ENCODE measurements at places on chromosomes 2 and 18. TPM values are rescaled to one million over a fixed set of nuclear protein-coding genes. Genes with fewer than 3 reads are reported as not detected.

DNA sequence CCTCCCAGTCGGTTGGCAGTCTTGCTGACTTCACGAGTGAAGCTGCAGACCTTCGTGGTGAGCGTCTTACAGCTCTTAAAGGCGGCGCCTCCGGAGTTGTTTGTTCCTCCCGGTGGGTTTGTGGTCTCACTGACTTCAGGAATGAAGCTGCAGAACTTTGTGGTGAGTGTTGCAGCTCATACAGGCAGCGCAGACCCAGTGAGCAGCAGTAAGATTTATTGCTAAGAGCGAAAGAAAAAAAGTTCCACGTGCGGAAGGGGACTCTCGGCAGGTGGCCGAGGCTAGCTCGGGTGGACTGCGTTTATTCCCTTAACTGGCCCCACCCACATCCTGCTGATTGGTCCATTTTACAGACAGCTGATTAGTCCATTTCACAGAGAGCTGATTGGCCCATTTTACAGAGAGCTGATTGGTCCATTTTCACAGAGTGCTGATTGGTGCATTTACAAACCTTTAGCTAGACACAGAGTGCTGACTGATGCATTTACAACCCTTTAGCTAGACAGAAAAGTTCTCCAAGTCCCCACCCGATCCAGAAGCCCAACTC, 240.3 kb downstream of the LRATD1 start:
- H3K27me3 ChIP-seq = no peaks in the 10 kb centered on the region
- no peak overlapping the region for H3K4me3 ChIP-seq
- no peaks in the 10 kb centered on the region for H3K36me3 ChIP-seq
- H3K4me1 ChIP-seq = no peaks in the 10 kb centered on the region

DNA sequence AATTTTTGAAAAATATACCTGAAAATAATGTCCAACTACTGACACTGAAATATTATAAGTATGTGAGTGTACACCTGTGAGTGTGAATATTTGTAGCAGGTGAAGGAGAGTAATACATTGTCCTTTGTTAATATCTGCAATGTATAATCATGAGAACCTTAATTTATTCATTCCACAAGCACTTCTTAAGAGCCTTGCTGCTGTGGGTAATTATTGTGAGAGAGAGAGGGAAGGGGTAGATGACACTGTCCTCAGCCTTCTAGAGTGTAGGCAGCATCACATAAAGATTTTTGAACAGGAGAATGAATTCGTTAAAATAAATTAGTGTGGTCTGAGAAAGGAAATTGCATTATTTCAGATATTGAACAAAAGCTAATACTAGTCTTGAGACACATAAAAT, 157.2 kb downstream of the MAP2 start:
- no peaks in the 10 kb centered on the region for H3K36me3 ChIP-seq
- H3K4me3 ChIP-seq = no peak overlapping the region
- no peaks in the 10 kb centered on the region for H3K27me3 ChIP-seq
- peaks cover 9% of the 10 kb centered on the region for H3K4me1 ChIP-seq
- no peak overlapping the region for H3K27ac ChIP-seq

Gene TMEM131
- total RNA-seq = 39.2 TPM

GRCh38 chr2:233354971-233355574, 779 bp downstream of the DGKD start:
- H3K27me3 ChIP-seq = no peaks in the 10 kb centered on the region
- H3K27ac ChIP-seq = peak overlapping the region; percentile 29
- peak overlapping the region; percentile 85 for H3K4me3 ChIP-seq
- peaks cover 4% of the 10 kb centered on the region for H3K36me3 ChIP-seq

DNA sequence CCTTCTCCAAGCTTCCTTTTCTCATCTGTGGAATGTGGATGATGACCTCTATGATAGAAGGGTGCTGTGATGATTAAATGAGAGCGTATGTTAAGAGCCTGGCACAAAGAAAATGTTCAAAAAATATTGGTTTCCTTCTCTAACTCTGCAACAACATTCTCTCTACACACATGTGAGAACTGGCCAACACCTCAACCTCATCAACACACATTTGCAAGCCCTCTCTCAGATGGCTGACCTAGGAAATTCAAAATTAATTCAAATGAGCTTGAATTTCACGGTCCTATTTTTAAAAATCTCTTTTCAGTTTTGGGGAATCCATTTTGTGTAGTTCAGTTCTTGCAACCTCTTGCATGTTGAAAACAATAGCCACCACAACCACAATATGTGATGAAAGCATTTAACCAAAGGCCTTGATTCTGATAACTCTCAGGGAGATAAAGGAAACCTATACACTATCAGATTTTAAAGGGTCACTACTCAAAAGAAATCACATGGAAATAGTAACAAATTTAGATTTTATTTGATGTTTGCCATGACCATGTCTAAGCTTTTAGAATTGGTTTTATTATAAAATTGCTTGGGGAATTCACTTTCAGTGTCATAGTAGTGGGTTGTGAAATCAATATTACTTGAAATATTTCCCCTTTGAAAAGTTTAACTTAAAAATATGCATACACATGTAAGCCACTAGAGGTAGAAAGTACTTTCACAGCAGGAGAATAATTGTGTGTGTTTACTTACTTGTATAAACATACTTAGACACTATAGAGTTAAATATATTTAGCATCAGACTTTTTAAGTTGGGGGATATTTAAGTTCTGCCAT, 16.6 kb upstream of the NABP1 start:
- H3K4me3 ChIP-seq = no peak overlapping the region
- H3K27me3 ChIP-seq = no peaks in the 10 kb centered on the region
- no peak for DNase-seq
- peaks cover 12% of the 10 kb centered on the region for H3K36me3 ChIP-seq

DNA sequence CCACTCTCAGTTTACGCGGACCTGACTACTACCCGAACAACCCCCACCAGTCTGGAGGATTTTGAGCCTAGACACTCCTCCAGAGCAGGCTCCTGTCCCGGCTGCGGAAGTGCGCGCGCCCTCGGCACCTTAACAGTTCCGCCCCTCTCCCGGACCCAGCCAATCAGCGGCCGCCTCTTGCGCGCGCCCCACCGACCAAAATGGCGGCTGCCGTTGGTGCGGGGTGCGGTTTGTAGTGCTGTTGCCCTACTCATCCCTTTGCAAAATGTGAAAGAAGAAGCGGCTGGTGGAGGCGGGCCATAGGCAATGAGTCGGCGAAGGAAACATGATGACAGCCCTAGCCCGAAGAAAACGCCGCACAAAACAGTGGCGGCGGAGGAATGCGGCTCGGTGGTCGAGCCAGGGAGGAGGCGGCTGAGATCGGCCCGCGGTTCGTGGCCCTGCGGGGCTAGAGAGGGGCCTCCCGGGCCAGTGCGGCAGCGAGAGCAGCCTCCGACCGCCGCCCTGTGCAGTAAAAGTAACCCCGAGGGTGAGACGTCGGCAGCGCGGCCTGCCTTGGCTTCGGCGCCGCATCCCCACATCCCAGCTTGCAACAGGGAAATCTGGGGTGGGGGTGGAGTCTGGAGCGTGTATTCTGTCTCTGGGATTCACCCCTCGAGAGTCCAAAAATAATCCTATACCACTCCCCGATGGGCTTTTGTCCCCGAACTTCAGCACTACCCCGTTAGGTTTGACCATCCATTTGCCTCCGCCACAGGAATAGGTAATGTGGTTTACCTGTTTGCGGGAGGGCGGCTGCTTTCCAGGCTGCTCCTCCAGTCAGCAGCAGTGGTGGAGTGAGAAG, at the start of gene ETAA1:
Gene ETAA1, plus strand, starts transcription at position 191 of the 844 bp plus-strand sequence. Its CDS starts 116 bp downstream, at position 307.
- H3K27ac ChIP-seq = peak within 1 kb of the TSS; percentile 99
- H3K36me3 ChIP-seq = peaks cover 13% of the 10 kb centered on the region
- DNase-seq = peak; percentile 82
- peaks cover 3% of the 10 kb centered on the region for H3K27me3 ChIP-seq

Gene ATP6V1C2
- total RNA-seq = not detected

DNA sequence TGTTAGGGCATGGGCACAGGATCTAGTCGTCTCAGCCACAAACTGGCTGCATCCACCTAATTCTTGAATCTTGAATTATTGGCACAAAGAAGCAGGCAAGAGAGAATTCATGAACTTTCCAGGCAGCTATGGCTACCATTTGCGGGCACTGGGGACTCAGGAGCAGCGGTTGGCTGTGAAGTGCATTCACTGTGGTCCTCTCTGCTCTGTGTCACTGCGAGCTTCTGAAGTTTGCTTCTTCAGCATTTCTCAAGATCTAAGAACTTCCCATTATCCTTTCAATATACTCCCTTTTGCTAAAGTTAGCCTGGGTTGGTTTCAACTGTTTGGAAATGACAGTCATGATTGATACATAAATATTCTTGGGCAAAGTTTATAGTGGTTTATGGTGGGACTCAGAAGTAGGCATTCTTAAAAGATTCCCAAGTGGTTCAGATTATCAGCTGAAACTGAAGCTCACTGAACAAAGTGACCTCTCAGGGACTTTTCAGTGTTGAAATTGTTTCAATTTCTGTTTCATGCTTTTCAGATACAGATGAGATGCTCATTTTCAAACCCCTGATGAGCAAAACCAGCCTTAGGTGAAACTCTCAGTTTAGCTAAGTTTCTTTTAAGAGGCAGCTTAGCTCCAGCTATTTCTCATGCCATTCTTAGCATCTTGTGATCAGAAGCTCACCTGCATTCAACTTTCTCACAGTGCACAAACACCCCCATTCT, 1258.3 kb upstream of the GYPC start:
- no peaks in the 10 kb centered on the region for H3K36me3 ChIP-seq
- no peak overlapping the region for H3K27ac ChIP-seq
- no peaks in the 10 kb centered on the region for H3K4me1 ChIP-seq
- no peaks in the 10 kb centered on the region for H3K27me3 ChIP-seq
- no peak overlapping the region for H3K4me3 ChIP-seq

Gene IL18RAP
- total RNA-seq = not detected

- H3K27ac ChIP-seq = no peak overlapping the region
- H3K4me1 ChIP-seq = no peaks in the 10 kb centered on the region
- H3K27me3 ChIP-seq = no peaks in the 10 kb centered on the region
- DNase-seq = no peak
- H3K4me3 ChIP-seq = no peak overlapping the region
Observed at GRCh38 chr2:14137643-14138042, 494.9 kb upstream of the LRATD1 start.

GRCh38 chr2:11889854-11890253, 143.4 kb downstream of the LPIN1 start:
- H3K27me3 ChIP-seq = peaks cover 14% of the 10 kb centered on the region
- H3K4me3 ChIP-seq = no peak overlapping the region
- no peak overlapping the region for H3K27ac ChIP-seq
- no peaks in the 10 kb centered on the region for H3K4me1 ChIP-seq
- no peak for DNase-seq
- peaks cover 12% of the 10 kb centered on the region for H3K36me3 ChIP-seq
